ENCODE measurements at places on chromosomes 1 and 21.

- DNase-seq: no peak
Measured at GRCh38 chr1:241592273-241592958, 47.8 kb downstream of the CHML start.

DNA sequence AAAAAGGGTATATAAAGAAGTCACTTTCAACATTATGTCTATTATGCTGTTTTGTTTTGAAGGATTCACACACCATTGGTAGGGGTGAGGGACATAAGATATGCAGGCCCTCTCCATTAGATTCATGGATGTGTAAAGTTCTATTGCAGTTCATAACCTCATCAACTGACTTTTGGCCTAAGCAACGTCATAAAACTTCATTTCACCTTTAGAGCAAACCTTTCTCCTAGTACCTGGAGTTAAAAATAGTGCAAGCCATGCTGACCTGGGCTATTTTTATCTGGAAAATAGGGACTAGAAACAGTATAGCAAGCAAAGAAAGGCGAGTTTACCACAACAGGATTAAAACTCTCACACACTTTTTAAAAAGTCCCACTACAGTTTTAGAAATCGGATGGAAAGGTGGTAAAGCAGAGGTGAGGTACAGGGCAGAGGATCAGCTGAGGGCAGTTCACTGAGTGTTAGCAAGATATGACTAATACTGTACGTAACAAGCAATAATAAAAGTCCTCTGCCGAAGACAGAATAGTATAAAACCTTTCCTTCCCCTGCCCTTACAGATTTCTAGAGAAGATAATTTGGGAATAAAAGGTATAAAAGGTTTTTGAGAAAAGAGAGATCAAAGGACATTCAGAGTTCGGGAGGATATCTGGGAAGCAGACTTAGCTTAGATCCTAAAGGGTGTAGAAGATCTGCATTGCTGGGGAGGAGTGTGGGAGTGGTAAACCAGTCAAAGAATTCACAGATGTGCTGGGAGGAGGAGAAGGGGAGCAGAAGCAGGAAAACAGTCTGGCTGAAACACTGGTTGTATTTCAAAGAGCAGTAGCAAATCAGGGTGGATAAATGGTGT, 14.3 kb downstream of the EGLN1 start:
- DNase-seq: no peak

- DNase-seq: no peak
Measured at GRCh38 chr1:10947691-10948462, 64.6 kb upstream of the TARDBP start.

DNA sequence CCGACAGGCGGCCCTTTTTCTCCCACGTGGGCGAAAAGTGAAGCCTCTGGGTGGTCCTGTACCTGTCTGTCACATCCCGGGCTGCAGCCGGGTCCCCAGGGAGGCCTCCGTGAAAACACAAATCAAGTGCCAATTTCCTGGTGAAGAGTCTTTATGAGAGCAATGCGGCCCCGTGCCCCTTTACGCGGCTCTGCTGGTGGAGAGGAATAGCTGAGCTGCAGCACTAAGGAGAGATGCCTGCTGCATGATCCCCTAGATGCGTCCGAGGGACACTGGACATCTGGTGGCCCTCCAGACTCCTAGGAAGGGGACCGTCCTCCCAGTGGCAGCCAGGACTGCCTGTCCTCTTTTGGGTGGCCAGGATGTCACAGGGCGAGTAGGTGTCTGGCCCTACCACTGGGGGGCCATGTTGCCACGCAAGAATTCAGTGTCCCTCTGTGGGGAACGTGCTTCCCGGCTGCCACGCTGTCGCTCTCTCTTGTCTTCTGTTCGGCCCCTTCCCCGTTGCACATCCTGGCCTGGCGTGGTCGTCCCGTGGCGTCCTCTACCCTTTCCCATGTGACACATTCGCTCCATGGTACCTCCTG, 38.7 kb downstream of the COL18A1 start:
- DNase-seq: no peak

DNA sequence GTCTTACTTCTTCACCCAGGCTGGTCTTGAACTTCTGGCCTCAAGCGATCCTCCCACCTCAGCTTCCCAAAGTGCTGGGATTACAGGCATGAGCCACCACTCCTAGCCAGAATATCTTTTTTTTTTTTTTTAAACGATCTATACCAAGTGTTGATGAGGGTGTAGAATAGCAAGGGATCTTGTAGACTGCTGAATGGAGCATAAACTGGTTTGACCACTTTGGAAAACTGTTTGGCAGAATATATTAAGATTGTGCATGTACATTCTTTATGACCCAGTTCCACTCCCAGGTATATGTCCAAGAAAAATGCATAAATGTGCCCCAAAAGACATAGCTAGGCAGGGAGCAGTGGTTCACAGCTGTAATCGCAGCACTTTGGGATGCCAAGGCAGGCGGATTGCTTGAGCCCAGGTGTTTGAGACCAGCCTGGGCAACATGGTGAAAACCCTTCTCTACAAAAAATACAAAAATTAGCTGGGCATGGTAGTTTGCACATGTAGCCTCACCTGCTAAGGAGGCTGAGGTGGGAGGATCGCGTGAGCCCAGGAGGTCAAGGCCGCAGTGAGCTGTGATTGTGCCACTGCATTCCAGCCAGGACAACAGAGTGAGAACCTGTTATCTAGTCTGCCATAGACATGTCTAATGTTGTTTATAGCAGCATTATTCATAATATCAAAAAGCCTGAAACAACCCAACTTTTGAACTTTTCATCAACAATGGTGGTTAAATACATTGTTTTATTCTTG, 184.0 kb downstream of the VPS13D start:
- no peak for DNase-seq

GRCh38 chr1:247415423-247416361, at the start of gene NLRP3:
Gene NLRP3, plus strand, starts transcription at chr1:247416173. Its CDS starts 2,628 bp downstream, at chr1:247418801.
- DNase-seq: no peak

DNA sequence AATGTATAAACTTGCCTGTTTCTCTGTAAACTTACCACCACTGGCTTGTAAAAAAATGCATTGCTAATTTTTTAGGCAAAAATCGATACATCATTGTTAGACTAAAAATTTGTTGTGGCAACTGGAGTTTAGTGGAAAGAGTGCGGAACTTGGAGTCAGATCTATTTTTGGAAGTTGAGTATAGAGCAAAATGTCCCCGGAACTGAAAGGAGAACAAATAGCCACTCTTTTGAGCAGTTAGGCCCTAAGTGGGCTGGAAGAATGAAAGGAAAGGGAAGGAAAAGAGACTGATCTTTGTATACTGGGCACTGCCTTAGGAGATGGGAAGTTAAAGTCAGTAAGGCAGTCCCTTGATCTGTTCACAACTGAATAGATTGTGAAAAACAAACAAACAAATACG, 30.2 kb downstream of the OPTC start:
- no peak for DNase-seq

GRCh38 chr1:208174200-208174599, 70.0 kb downstream of the PLXNA2 start:
- no peak for DNase-seq

GRCh38 chr1:230891413-230891812, 23.1 kb upstream of the C1orf198 start:
- no peak for DNase-seq

DNA sequence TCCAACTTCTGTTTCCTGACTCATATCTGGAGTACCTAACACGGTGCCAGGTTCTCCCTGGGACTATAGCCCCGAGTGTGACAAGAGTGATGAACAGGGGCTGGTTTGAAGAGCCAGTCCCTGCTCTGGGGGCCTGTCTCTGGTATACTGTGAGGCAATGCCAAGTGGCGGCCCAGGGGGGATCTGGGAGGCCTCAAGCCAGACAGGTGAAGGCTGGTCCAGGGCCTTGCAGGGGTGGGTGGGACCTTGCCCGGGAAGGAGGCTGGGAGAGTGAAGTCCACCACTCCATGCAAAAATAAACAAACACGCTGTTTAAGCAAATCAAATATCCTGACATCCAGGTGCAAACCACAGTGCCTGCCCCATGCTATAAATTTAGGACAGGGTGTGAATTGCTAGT, 6.8 kb upstream of the PLXNA2 start:
- no peak for DNase-seq

GRCh38 chr21:26845759-26846035, 488 bp upstream of the ADAMTS1 start:
- no peak for DNase-seq

GRCh38 chr1:36836196-36836883, 198.0 kb downstream of the GRIK3 start:
- no peak for DNase-seq

DNA sequence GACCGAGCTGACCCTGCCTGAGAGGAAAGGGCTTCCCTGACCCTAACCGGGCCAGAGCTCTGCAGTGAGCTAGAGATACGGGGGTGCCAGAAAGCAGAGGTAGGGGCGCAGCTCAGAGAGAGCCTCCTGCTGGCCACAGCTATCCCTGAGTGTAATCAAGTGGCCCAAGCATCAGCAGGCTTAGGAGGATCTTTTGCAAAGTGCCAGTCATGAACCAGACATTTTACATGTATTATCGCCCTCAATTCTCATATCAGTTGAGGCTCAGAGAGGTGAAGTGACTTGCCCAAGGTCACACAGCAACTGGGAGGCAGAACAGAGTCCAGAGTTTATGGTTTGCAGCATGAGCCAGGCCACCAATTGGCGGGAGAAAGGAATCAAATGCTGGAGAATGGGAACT, 7.0 kb upstream of the ID3 start:
- DNase-seq: no peak

- no peak for DNase-seq
Measured at GRCh38 chr1:46606255-46606965, 2.3 kb upstream of the MKNK1 start.

DNA sequence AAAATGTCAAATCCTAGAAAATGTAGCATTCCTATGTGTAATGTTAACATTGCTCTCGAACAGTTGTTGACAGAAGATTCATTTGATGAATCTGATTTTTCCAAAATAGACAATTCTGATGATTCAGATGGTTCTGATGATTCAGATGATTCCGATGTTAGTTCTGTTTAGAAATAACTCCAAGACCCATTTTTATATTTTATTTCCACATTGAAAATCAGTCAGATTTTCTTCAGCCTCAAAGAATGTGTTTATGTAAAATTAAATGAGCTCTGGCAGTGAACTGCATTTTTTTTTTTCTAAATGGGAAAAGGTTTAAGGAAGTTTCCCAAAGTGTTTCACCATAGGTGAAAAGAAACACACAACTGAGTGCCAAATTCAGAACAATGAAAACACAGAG, 136.5 kb downstream of the TSEN15 start:
- no peak for DNase-seq

- DNase-seq: no peak
Measured at GRCh38 chr1:101022294-101022693, 3.3 kb downstream of the DPH5 start.

- DNase-seq: no peak
Measured at GRCh38 chr1:30058970-30059369, 664.4 kb downstream of the MATN1 start.

DNA sequence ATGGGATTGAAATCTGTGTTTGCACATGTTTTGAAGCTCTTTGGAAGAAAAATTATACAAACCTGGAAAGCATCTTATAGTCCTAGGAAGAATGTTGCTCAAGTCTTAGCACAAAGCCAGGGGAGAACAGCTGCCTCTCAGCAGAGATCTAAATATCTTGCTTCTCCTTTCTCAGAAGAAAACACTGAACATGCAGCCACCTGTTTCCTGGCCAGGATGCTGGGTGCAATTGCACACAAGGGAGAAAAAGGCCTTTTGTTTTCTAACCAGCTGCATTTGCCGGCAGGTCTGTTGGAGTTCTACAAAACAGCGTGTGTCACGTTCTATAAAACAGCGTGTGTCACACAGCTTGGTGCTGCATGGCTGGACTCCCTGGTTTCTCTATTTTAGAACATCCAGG, 259.6 kb upstream of the PLD5 start:
- no peak for DNase-seq

DNA sequence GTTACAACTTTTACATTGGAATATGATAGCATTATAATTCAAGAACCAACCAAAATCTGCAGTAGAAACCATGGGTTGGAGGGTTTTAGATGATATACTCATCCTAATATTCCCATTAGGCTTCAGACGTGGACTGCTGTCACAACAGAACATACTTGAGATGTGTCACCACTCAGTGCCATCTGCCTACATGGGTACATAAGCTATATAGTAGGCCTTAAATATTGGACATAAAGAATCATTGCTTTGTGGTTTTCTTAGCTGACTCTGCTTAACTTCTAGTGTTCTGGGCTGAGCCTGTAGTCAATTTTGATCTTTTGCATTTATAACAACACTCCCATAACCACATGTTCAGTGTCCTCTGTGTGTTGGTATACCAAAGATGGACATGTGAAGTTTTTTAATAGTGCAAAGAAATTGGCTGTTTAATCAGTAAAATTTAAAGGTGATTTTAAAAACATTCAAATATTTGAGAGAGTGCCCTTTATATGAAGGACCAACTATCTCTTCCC, 14.2 kb downstream of the RAP1A start:
- no peak for DNase-seq

GRCh38 chr1:63329621-63330330, 7.4 kb downstream of the FOXD3 start:
- DNase-seq: no peak

GRCh38 chr1:219790834-219791615, 137.3 kb downstream of the SLC30A10 start:
- DNase-seq: no peak

GRCh38 chr1:57327336-57327735, 96.5 kb downstream of the DAB1 start:
- no peak for DNase-seq

- no peak for DNase-seq
Measured at GRCh38 chr1:10280439-10281350, 70.3 kb downstream of the KIF1B start.

GRCh38 chr21:34180826-34181359, 107.5 kb downstream of the MRPS6 start:
- no peak for DNase-seq

- no peak for DNase-seq
Measured at GRCh38 chr21:37700641-37701202, 215.5 kb downstream of the KCNJ6 start.

DNA sequence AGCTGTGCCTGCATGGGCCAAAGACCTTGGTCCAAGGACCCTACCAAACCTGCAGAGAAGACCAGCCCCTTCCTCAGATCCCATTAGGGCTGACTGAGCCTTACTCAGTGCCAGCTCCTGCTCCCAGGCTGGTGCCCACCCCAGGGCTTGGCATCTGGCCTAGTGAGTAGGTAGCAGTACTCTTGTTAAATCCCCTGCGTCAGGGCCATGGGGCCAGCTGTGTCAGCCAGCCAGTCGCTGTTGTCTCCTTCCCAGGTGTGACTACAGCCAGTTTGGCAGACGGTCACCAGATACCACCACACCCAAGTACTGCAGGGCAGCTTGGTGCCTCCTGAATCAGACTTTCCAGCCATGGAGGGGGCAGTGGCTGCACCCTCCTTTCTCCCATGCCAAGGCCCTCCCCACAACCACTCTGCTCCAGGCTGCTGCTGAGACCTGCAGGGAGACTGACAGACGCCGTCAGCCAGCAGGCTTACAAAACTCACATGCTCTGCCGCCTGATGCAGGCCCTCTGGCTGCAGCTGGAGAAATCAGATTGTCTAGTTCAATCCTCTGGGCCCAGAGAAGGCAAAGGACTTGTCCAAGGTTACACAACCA, 3.0 kb downstream of the TENT5B start:
- DNase-seq: no peak

Measured in stimulated activated CD8-positive, alpha-beta memory T cell treated with anti-CD3 and anti-CD28 coated beads, Interleukin-15, amount 100 ng/mL, for 24 hours (primary cell).